Memory B cell (primary cell): ENCODE measurements at places on chromosomes 16 and 17.

DNA sequence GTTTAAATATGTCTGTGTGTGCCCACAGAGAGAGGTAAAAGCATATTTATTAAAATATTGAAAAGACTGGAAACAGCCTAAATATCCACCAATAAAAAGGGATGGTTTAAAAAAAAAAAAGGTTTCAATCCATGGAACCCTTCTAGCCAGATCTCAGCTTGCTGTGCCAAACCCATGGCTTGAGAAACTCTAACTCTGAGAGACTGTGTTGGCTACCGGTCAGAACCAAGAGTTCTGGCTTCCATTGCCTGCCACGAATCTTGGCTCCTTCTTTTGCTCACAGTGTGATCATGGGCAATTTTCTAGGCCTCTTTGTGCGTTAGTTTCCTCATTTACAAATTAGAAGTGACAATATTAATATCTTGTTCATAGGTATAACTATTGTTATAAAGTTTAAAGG is 201.3 kb upstream of the IRX3 start:
- no peak for DNase-seq

DNA sequence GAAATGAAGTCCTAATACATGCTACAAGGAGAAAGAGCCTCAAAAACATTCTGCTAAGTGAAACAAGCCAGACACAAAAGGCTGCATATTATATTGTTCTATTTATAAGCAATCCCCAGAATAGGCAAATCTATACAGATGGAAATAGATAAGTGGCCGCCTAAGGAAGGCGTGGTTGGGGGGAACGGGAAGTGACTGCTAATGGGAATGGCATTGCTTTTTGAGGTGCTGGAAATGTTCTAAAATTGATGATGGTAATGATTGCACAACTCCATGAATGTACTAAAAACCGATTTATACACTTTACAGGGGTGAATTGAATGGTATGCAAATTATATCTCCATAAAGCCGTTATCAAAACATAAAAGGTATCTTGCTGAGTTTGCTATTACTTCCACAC is 67.7 kb downstream of the GAS7 start:
- DNase-seq, result no peak

DNA sequence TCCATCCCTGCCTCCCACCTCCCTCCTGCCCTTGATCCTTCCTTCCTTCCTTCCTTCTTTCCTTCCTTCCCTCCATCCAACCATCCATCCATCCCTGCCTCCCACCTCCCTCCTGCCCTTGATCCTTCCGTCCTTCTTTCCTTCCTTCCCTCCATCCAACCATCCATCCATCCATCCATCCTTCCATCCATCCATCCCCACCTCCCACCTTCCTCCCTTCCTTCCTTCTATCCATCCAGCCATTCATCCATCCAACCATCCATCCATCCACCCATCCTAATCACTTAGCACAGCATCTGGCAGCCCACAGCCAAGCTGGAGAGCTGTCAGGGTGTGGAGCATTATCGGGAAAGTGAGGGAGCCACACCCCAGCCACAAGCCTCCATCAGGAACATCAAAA is 54.5 kb downstream of the TK2 start:
- no peak for DNase-seq

- no peak for DNase-seq
Observed at GRCh38 chr17:83058266-83058798, 21.1 kb upstream of the METRNL start.

DNA sequence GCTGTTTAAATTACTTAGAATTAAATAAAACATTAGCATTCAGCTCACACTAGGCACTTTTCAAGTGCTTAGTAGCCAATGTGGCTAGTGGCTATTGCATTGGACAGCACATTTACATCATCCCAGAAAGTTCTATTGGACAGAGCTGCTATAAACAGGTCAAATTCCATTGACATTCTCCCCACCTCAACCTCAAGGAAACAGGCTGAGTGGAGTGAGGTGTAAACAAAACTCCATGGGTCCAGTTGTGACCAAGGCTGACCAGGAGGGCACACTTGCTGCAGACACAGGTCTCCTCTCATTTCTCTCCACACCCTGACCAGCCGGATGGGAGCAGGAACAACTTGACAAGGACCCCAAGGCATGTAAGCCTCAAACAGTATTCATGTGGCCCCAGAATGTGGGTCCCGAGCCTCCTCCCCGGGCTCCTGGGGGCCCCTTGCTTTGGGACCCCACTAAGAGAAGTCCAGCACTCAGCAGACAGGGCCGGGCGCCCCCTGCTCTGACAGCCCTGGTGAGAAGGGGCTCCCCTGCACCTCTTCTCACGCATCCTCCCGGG is 488 bp downstream of the C17orf113 start:
- no peak for DNase-seq

DNA sequence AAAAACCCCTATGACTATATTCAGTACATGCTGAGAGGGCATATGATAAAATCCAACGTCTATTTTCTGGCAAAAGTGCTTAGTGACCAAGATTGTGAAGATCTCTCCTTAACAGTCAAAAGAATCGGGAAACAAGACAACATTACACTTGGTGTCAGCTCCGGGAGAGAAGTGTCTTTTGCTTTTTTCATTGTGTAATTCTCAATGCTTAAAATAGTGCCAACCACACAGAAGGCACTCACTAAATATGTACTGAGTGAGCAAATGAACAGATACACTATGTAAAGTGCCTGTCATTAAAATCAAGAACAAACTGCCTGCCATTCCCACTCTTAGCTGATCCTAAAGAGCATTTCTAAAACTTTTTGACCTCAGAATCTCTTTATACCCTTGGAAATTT is 34.1 kb downstream of the VPS53 start:
- DNase-seq, result no peak

DNA sequence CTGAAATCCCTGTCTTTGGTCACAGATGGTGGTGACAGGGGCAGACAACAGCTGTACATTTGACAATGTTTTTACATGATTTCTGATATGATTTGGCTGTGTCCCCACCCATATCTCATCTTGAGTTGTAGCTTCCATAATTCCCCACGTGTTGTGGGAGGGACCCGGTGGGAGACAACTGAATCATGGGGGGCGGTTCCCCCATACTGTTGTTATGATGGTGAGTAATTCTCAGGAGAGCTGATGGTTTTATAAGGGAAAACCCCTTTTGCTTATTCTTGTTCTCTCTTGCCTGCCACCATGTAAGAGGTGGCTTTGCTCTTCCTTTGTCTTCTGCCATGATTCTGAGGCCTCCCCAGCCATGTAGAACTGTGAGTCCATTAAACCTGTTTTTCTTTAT is 353.9 kb downstream of the CPPED1 start:
- DNase-seq, result no peak

GRCh38 chr16:11414815-11415775 is 69.8 kb downstream of the RMI2 start:
- no peak for DNase-seq

DNA sequence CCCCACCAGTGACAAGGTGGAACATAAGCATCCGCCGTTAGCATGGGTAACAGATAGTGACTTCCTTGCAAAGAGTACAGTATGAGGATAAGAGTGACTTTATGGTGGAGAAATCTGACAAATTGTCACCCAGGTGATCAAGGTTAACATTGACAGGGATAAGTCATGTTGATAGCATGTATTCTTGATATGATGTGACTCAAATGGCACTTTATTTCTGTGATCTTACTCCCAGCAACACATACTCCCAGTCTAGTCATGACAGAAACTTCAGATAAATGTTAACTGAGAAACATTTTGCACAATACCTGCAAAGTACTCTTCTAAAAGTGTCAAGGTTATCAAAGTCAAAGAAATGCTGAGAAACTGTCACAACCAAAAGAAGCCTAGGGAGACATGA is 588.6 kb upstream of the KIF2B start:
- no peak for DNase-seq

- DNase-seq, result no peak
Observed at GRCh38 chr16:71407731-71408130, 34.1 kb downstream of the TLE7 start.

DNA sequence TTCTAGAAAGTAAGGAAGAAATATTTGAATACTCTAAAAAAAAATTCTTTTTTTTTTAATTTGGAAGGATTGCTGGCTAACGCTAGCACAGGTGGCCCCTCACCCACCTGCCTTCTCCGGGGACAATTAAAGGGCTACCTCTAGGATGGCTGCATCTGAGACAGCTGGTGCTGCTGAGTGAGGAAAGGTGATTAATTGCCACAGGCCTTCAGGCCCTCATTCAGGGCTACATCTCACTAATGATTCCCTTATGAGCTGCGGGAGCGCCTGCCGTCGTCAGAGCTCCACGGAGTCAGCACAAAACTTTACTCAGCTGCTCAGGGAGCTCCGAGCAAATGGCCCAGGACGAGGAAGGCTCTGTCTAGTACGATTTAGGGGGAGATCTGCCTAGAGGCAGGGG is 27.0 kb upstream of the AKTIP start:
- no peak for DNase-seq

DNA sequence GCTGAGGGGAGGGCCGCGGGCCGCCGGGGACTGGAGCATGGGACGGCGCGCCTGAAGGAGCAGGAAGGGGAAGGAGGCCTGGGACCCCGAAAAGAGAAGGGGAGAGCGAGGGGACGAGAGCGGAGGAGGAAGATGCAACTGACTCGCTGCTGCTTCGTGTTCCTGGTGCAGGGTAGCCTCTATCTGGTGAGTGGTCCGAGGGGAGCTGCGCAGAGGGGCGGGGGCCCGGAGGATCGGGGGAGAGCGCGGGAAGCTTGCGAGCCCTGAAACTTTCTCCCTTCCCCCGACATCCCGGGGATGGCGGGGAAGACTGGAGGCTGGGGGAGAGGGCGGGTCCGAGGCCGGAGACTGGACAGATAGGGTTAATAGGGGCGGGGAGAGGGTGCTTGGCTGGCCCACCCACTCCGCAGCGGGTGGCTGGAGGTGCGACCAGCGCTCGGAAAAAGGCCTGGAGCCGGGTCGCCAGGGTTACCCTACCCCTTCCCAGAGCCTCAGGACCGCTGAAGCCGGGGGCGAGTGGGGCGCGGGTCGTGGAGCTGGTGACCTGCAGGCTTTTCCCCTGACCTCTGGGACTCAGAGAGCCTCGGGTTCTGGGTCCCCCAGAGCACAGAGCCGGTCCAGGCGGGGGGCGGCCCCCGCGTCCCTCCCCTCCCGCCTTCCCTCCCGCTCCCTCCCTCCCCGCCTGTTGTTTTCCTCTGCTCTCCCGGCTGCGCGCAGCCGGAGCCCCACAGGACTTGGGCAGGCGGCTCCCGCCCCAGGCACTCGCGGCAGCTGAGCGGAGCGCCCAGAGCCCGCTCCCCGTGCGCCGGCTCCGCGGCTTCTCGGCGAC is 631 bp downstream of the NXPH3 start:
- no peak for DNase-seq

DNA sequence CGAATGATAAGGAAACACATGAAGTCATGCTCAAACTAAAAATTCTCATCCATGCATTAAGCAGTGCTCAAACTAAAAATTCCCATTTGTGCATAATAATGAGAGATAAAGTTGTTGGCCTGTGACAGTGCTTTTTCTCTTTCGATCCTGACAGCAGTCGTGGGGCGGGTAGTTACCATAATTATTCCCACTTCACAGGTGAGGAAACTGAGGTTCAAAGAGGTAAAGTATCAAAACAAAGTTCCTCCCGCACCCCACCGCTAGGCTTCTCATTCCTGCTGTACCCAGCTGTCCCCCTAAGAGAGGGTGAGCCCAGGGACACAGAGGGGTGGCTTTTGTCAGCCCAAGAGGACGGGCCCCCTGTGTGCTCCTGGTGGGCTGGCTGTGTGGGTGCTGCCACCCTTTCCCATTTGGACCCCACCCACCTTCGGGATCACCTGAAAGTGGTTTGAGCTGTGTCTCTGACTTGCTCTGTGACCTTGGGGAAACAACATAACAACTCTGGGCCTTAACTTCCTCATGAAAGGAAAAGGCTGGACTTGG is 92.6 kb downstream of the CLEC16A start:
- DNase-seq, result no peak

- DNase-seq, result no peak
Observed at GRCh38 chr16:21179983-21180365, 21.5 kb downstream of the LDAF1 start.

GRCh38 chr16:87845213-87845612 is 24.1 kb downstream of the SLC7A5 start:
- no peak for DNase-seq

DNA sequence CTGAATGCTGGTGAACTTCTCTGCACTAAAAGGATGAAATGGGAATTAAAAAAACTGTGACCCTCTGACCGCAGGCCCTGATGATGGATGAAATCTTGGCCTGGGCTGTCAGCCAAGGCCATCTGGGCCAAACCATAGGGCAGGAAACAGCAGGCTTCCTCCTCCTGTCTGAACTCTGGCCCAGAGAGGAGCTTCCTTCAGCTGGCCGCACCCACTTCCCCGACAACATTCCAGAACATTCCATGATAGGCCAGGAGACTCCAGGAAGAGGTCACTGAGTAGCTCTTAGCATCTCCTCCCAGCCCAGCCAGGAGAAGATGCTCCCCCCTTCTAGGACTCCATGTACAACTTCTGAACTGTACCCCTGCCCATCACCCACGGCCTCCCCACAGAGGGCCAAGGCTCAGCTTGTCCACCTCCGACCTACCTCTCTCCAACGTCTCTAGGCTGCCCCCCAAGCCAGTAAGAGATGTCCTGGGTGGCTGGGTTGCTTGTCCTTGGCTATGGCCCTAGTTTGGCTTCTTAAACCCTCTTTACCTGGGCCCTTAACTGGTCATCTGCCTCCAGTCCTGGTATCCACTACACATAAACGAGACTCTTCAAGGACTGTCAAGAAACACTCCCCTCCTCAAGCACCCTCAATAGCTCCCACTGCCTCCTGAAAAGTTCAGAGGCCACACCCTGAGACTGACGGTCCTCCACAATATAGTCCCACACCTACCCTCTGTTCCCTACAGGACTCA is 1.7 kb downstream of the RPH3AL start:
- DNase-seq, result no peak

GRCh38 chr16:56628486-56629350 is 3.1 kb downstream of the MT1E start:
- no peak for DNase-seq

- DNase-seq, result no peak
Observed at GRCh38 chr16:68389750-68390371, 58.4 kb downstream of the SMPD3 start.

- no peak for DNase-seq
Observed at GRCh38 chr17:20059728-20060188, 50.6 kb downstream of the SPECC1 start.

DNA sequence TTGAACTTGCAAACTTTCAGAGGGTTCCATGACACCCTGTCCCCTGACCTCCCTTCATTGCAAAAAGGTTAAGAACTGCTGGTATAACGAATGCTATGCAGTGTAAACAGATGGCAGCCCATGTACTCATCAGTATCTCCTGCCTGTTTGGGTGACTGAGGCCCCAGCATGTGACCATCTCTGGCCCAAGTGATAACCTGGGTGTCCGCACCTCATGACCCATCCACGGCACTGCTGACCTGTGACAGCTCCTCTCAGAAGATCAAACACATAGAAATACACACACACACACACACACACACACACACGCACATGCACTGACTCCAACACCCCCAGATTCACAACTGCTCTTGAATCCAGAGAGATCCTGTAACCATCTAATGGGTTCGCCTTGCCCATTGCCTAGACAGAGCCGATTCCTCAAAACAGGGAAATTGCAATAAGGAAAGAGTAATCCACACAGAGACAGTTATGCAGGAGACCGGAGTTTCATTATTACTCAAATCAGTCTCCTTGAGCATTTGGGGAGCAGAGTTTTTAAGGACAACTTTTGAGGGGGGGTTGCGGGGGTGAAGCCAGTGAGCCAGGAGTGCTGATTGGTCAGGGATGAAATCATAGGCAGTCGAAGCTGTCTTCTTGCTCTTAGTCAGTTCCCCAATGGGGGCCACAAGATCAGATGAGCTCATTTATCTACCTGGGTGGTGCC is 11.3 kb upstream of the PHOSPHO1 start:
- no peak for DNase-seq

- DNase-seq, result no peak
Observed at GRCh38 chr16:70788668-70789594, 12.0 kb downstream of the VAC14 start.

- no peak for DNase-seq
Observed at GRCh38 chr17:64334851-64335250, 55.8 kb downstream of the PECAM1 start.
